ENCODE measurements at places on chromosomes 7 and 10.

DNA sequence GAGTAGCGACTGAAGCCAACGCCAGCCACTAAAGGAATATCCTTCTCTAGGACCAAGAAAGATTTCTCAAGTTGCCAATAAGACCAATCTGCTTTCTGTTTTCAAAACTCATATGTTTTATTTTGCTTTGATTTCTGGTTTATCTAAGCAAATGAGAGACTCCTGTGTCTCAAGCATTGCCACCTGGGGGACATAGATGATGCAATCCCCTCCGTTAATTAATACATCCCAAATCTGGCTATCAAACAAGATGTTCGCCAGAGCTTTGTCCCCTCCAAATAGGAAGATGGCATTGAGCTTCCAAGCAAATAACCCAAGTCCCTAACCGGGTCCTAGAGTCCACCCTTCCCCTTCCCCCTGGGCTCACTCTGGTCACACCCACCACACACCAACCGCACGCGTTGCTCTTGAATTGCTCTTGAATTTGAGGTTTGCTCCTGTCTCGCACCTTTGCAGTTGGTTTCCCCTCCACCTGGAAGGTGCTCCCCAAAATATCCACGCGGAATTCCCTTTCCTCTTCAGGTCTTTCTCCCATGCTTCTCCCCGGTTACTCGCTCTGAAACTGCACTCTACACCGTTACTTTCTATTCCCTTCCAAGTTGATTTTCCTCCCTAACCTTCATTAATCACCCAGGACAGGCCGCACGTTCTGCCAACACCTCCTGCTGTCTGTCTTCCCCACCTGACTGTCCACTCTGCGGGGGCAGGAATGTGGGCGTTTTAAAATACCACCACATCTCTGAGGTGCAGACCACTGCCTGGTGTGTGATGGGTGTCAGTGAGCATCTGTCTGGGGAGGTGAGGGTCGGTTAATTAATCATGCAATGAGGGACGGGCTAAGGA, 64.1 kb upstream of the RNF32 start:
- DNase-seq = no peak

- DNase-seq = no peak
Observed at GRCh38 chr7:7567898-7568531, 1.3 kb downstream of the MIOS start.

GRCh38 chr10:5873515-5873995, 16.1 kb downstream of the ANKRD16 start:
- peak; percentile 47 for DNase-seq

DNA sequence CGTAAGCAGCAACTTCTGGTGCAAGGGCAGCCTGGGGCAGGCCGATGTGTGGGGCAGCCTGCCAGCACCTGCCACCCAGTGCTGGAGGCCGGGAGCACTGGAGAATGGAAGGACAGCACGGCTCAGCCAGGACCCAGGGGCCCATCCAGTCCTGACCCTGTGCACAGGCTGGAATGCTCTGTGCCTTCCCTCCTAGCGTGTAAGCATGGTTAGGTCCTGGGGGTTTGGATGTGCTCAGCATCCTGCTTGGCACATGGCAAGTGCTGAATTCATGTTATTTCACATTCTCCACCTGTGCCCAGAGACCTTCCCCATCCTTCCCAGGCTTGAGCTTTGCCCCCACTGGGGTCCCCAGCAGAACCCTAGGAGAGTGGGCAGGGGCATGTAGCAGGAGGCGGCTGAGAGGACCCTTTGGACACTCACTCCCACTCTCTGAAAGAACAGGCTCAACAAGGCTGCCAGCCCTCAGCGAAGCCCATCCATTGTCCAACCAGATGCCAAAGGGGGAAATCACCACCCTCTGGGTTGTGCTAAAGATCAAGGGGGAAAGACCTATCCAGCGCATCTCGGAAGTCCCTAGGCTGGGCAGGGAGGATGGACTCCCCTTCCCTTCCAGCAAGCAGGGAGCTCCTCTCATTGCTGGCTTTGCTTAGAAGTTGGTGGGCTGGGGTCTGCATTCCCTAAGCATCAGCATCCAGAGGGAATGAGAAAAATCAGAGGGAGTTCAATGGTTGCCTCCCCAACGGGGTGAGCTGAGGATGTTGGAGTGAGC, 29.7 kb downstream of the ANXA8 start:
- no peak for DNase-seq

DNA sequence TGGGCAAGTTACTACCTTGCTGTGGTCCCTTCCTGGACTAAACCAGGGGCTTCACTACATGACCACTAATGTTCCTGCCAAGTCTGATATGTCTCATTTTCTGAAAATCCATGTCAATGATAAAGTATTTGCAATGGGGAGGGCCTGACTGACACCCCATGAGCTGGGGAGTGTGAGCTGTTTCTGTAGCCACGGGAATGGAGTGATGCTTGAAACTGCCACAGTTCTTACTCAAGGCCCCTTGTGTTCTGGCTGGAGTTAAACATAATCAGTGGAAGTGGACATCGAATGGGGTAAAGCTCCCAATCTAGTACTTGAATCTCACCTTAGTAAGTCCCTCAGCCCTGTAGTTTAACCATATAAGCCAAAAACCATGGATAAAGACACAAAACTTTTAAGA, 61.9 kb upstream of the PDLIM1 start:
- no peak for DNase-seq

DNA sequence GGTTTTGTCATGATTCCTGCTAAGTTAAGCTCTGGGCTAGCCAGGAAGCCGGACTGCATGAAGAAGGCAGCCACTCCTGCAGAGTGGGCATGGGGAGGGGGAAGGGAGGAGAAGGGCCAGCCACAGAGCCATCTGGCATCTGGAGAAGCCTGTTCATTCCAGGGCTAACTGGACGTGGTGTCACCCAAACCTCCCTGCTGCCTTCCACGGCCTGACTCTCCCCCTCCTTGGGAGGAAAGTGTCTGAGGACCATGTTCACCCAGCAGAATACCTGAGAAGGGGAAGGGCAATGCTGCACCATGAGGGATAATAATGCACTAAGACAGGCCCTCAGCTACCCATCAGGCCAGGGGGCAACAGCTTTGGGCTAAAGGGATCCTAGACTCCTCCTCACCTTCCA, 15.4 kb downstream of the AQP1 start:
- DNase-seq = no peak

DNA sequence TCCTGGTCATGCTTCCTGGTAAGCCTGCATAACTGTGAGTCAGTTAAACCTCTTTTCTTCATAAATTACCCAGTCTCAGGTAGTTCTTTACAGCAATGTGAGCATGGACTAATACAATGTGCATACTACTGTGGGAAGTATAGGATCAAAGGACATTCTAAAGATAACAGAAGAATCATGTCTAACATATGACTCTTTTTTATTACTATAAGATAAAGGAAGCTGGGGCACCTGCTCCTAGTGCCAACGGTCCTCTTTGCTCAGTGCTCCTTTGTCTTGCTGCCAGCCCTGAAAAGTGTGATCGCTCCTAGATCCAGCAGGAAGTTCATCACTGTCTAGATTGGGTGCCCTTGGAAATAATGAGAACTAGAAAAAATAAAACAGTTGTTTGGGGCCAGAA, 143.3 kb upstream of the NOBOX start:
- DNase-seq = no peak

DNA sequence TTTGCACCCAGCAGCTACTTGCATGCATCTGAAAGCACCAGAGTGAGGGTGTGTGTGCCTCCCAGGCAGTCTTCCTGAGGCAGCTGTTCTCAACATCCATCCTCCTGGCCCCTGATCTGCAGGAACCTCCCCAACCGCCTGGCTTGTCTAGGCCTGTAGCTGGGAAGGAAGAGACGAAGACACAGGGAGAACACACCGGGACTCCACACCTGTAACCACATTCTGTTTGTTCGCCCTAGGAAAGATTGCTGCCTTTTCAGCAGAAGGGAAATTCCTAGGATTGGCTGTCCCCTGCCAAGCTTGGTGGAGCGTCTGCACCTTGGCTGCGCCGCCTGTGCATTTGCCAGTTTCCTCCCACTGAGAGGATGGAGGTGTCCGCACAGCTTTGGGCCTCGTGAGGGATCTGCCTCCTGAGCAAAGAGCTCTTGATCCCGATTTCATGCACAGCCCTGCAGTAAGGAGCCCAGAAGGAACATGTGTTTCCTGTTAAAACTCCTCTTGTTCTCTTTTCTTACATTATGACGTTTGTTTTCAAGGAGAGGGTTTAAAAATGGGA, 154.6 kb downstream of the TPST1 start:
- no peak for DNase-seq

- DNase-seq = no peak
Observed at GRCh38 chr10:116748041-116748440, 5.7 kb upstream of the HSPA12A start.

GRCh38 chr10:86522510-86522855, 891 bp upstream of the WAPL start:
- DNase-seq = no peak

DNA sequence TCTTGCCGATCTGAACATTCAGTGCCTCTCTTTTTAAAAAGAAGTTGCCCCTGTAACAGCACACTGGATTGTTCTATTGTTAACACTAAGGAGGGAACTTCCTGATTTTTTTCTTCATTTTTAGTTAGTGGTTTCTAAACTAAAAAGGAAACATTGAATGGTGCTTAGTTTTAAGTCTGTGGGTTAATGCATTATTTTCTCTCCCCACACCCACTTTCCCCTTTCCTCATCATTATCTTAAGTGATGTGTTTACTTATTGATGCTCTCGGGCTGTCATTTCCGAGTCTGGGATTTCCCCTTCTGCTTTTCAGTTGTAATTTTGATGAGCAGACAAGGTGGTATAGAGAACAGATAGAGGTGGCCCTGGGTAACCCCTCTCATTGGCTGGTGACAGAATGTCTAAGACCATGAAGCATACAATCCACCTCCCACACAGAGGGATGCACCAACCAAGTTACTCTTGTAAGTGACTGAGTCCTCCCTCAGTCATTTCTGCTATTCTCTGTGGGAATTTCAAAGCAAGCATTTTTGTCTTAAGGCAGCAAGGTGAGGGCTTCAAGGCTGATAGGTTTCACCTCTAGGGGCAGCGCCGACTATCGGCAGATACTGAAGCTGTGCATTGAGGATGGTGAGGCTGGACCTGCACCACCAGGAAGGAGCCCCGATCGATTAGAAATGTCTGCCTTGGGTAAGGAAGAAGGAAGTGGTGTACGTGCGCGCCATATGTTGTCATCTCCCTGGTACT, 49.5 kb downstream of the CHN2 start:
- no peak for DNase-seq

DNA sequence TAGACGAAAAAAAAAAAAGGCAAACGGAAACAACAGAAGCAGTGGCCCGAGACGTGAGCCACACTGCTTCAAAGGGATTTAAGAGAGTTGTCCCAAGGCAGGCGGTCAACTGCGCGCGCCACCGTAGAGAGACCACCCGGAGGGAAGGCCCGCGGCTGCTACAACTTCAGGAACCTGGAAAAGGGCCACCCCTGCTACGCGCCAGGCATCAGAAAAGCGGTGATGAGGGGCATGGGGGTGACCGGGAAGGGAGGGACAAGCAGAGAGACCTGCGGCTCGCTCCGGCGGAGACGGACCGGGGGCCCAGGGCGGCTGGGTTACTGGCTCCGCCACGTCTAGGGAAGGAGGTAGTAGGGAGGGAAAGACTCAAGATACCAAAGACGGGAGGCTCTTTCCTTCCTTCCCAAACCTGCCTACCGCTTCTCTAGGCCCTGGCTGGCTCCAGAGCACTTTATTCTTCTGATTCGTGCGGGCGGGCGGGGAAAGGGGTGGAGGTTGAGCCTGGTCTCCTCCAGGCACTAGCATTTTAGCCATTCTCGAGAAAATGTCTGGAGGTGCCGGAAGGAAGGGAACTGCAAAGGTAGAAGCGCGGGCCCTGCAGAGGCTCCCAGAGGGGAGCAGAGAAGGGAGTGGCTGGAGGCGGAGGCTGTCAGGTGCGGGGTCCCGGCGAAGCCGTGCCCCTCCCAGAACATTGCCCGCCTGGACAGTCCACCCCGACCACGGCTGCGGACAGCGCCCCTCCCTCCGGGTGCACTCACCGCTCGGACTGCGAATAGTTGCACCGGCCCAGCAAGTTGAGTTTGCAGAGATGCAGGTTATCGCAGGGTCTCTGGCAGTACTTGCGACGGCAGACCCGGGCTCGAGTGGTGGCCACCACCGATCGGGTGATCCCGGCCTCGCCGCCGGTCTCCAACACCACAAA, 993 bp downstream of the ZC3HAV1 start:
- DNase-seq = no peak

DNA sequence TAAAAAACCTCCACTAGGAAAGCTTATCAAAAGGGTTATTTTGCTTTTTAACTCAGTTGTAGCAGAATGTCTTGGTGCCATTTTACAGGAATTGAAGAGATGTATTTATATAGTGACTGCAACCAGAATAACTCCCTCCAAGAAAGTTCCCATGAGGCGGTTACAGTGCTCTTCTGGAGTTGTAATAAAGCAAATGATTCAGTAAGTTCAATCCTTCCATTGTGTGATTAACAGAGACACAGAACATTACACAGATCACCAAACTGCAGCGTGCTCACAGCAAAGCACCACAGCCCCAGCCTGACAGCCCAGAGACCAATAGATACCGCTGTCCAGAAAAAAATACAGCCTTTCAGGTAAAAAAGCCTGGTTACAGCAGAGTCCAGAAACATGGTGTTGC, 21.9 kb upstream of the CABCOCO1 start:
- DNase-seq = no peak
